ENCODE measurements at places on chromosomes 4 and X. TPM values are rescaled to one million over a fixed set of nuclear protein-coding genes. Genes with fewer than 3 reads are reported as not detected.

The NSUN7 gene
- total RNA-seq = 14.3 TPM

The AMOT gene
- 9.7 TPM for total RNA-seq

The PRDM8 gene
- total RNA-seq = 22.8 TPM

The TLR7 gene
- 0.87 TPM for total RNA-seq

The CFP gene
- not detected for total RNA-seq

The GPRASP1 gene
- 16.3 TPM for total RNA-seq

The MAGEA8 gene
- total RNA-seq = not detected

The XPNPEP2 gene
- total RNA-seq = 2.2 TPM

The NLGN4X gene
- total RNA-seq = 9.0 TPM

The BEND2 gene
- not detected for total RNA-seq

The CHRDL1 gene
- 140 TPM for total RNA-seq

The SERPINA7 gene
- total RNA-seq = not detected

The GPR119 gene
- total RNA-seq = not detected

The DMRTC1 gene
- total RNA-seq = not detected

The FRMPD3 gene
- total RNA-seq = not detected

The PARM1 gene
- 1.8 TPM for total RNA-seq

The CYBB gene
- total RNA-seq = 24.4 TPM
